ENCODE measurements at places on chromosomes 2 and 18.
A peak's percentile ranks its signal among the peaks of the same experiment; 100 is the strongest.

GRCh38 chr2:182248362-182248761 is 178.5 kb downstream of the PDE1A start:
- no peak for DNase-seq

GRCh38 chr2:162050513-162050961 is 23.5 kb downstream of the DPP4 start:
- no peak for DNase-seq

DNA sequence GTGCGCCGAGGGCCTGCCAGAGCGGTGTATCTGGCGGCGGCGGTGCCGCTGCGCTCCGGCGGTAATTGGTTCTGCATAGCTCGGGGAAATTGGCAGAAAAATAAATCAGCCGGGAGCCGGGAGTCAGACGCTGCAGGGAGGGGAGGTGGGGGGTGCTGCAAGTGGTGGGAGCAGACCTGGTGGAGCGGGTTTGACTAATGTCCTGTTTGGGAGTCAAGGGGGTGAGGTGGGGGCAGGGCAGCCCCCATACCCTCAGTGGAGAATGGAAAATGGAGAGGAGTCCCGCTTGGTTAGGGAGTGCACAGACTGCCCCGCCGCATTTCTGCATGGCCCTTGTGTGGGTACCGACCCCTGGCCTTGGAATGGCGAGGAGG is 107.3 kb downstream of the DYSF start:
- DNase-seq = no peak

GRCh38 chr2:20537423-20538307 is 90.8 kb downstream of the RHOB start:
- DNase-seq = no peak

DNA sequence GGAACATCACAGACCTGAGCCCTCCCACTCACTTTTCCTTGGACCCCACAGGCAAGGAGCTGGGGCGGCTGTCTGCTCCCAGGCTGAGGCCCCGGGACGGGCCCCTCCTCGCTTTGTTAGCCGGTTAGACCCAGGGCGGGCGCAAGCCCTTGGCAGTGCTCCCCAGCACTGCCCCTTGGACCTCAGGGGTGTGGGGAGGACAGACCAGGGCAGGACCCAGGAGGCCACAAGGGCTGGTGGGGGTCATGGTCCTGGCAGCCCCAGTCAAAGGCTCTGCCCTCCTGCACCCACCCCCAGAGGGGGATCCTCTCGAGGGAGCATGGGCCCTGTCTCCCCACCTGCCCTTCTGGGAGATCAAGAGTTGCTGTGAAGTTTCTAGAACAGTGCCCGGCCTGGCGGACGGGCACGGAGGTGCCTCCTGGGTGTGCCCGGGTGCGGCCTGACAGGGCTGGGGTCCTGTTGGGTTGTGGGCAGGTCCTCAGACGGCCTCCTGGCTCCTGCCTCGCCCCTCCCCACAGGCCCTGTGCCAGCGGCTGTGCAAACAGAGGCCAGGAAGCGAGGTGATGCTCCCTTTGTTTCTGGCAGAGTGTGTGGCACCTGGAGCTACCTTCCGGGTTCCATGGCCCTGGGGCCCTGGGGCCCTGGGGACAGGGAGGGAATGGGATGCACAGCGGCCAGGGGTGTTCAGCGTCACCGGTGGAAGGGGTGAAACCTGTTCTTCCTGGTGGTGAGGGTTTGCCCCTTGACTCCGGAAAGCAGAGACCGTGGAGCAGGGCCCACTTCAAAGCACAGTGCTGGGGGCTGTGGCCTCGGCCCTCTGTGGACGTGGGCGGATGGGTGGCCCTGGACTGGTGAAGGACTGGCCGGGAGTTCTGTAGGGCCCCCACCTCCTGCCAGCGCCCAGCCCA is 2.9 kb upstream of the GAL3ST2 start:
- peak; percentile 75 for DNase-seq

DNA sequence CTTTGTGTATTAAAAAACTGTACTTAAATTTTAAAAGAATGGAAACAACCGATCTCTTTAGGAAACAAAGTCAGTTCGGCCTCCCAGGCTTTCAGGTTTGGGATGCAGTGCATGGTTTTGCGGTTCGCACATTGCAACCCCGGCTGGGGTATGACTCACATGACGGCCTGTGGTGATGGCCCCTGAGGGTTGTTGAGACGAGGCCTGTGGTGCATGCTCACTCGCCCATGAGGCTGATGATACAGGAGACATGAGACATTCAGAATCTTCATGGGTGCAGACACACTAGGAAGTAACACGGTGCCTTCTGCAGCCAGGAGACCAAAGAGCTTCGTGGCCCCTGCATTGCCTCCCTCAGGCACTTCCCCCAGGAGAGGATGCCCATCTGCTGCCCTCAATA is 724.6 kb upstream of the SALL3 start:
- no peak for DNase-seq

GRCh38 chr18:22827741-22828140 is 105.4 kb upstream of the RBBP8 start:
- no peak for DNase-seq

- no peak for DNase-seq
Measured at GRCh38 chr2:88310787-88311186, 140.6 kb downstream of the THNSL2 start.

DNA sequence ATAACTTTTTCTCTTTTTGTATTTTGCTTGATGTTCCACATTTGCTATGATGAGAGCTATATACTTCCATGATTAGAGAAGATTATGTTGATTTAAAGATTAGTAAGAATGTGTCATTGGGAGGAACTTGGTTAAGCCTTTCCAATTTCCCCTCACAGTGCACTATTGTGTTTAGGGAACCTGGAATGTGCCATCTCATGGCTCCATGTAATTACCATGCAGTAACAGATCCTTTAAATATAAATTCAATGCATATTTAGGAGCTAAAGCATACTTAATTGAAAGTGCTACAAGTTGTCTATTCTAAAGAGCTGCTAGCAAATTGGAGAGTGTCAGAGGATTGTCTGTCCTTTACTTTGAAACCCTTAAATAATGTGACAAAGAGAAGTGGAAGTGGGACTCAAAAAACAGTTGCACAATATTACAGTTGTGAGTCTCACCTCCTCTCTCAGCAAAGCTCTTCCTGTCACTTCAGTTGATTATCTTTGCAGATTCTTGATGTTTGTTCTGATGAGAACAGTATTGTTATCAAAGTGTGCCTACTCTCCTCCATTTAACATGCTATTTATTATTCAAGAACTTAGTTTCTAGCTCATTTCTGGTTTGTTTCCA is 1162.7 kb upstream of the ZEB2 start:
- DNase-seq = no peak

Measured in posterior cingulate gyrus (tissue), 11 donors.